ENCODE measurements at places on chromosomes 13 and 19.

DNA sequence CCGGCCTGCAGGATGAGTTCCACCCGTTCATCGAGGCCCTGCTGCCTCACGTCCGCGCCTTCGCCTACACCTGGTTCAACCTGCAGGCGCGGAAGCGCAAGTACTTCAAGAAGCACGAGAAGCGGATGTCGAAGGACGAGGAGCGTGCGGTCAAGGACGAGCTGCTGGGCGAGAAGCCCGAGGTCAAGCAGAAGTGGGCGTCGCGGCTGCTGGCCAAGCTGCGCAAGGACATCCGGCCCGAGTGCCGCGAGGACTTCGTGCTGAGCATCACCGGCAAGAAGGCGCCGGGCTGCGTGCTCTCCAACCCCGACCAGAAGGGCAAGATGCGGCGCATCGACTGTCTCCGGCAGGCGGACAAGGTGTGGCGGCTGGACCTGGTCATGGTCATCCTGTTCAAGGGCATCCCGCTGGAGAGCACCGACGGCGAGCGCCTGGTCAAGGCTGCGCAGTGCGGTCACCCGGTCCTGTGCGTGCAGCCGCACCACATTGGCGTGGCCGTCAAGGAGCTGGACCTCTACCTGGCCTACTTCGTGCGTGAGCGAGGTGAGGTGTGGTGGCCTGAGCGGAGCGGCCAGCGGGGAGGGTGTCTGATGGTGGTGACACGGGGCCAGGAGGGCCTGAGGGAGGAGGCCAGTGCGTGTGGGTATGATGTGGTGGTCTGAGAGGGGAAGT, 15.5 kb downstream of the NFIC start:
- DNase-seq, result no peak

DNA sequence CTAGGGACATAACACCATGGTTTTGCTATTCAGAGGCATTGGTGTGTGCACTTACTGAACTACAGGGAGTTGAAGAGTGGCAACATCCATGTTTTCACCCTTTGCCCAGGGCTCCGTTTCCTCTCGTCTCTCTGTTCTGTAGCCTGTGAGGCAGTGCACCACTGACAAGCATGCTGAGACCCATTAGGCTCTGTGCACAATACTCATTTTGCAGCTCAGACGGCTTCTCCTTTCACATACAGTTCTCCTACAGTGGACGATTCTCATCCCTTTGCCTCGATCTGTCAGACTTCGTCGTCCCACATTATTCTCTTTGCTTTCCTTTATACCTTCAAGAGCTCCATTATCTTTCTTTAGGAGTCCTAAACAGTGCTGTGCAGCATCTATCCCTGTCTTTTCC, 403.7 kb downstream of the MYO16 start:
- no peak for DNase-seq

DNA sequence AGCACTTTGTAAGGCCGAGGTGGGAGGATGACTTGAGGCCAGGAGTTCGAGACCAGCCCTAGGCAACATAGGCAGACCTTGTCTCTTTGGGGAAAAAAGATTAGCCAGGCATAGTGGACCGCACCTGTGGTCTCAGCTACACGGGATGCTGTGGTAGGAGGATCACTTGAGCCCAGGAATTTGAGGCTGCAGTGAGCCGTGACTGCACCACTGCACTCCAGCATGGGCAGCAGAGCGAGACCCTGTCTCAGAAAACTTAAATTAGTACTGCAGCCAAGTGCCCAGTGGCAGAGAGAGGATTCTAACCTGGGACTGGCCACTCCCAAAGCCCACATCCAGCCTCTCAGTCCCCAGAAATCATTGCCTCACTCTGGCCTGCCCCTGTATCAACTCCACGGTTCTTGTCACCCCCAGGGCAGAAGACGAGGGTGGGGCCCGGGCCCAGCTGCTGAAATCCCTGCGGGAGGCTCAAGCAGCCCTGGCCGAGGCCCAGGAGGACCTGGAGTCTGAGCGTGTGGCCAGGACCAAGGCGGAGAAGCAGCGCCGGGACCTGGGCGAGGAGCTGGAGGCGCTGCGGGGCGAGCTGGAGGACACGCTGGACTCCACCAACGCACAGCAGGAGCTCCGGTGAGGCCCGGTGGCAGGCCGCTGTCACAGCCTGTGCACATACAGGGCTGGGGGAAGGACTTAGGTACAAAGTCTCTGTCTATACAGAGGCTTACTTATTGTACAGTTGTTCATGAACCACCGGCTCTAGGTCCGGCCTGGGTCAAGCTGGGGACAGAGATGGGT, 53.4 kb downstream of the KCNC3 start:
- DNase-seq, result no peak

DNA sequence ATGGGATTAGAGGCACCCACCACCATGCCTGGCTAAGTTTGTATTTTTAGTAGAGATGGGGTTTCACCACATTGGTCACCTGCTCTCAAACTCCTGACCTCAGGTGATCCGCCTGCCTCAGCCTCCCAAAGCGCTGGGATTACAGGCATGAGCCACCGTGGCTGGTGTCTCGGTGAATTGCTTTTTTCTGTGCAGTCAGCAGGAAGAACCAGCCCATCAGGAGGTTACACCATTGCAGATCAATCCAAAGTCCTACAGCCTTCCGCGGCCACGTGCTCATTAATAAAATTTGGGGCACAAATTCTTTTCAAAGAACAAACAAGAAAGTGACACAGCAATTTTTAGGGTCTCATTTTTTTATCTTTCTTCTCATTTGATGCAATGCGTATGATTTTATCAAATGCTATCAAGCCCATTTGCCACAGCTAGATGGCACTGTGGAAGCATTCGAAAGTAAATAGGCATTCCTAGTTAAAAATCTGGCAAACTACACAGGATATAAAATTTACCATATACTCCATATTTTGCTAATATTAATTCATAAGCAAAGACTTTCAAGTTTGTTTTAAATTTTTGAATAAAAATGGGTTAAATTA, 54.4 kb upstream of the ZNF835 start:
- no peak for DNase-seq

- DNase-seq, result no peak
Measured at GRCh38 chr13:47539317-47539716, 461.8 kb downstream of the SUCLA2 start.

DNA sequence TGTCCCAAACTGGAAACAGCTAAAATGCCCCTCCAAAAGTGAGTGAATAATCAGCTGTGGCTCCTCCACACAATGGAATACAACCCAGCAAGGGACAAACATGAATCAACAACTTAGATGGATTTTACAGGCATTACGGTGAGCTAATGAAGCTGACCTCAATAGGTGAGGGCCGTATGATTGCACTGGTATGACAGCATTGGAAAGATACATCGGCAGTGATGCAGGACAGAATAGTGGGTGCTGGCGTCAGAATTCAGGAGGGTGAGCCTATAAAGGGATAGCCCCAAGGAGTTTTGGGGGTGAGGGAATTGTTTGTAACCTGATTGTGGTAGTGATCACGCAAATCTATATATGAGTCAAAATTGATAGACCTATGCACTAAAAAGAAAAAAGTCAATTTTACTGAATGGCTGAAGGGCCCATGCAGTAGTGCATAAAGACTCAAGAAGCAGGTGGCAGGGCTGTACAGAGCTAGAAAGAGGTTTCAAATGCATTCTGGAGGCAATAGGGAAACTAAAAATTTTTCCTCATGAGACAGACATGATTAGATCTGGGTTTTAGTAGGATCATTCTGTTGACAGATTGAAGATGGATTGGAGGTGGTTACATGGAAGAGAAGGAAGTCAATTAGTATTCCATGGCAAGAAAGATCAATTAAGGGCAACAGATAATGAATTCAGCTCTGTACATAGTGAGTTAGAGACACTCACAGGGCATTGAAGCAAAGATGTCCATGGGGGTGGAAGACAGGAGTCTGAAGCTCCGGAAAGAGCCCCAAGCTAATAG, 90.8 kb downstream of the IRS2 start:
- no peak for DNase-seq

DNA sequence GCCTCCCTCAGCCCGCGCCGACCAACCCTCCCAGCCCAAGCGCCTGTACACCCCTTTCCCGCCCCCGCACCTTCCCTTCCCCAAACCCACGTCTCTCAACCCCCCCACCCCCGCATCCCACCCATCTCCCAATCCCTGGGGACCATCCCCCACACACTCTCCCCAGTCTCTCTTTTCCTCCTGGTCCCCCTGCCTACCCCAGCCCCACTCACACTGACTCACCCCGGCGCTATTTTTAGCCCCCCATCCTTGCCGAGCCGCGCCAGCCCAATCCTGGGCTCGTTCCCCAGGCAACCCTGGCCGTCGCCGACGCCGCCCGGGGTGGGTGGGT, 11.7 kb downstream of the CIC start:
- no peak for DNase-seq

DNA sequence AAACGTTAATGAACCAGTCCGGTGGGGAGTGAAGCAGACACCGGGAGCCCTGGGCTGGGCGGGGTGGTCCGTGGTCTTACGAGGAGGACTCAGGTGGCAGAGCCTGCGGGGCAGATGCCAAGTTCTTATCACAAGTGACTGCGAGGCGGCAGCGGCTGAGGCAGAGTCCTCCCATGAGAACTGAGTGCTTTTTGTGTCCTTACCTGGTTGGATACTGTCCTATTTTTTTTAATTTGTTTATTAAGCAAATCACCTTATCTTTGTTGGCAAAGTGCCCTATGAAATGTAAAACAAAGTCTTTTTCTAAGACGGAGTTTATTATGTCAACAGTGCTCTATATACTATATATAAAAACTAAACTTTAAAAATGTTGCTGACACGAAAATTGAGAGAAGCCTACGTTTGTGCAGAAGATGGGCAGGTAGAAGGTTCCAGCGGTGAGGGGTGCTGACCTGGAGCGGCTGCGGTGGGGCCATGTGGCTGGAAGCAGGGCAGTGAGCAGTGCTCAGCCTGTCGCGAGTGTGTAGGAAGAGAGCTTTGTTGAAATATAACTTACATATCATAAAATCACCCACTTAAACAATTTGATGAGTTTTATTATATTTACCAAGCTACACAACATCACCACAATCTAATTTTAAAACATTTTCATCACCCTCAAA, 82.2 kb downstream of the ATP11A start:
- DNase-seq, result no peak

DNA sequence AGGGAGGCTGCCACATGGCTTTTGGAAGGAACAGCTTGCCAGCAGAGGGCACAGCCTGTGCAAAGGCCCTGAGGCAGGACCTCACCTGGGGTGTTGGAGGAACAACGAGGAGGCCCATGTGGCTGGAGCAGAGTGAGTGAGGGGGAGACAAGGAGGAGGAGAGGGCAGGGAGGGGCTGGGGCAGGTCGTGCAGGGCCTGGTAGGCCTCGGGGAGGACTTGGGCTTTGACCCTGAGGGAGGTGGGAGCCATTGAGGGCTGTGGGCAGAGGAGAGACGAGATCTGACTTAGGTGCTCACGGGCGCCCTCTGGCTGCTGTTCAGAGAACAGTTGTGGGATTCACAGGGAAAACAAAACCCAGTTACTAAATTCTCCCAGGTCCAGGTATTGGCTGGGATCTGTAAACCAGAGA, 25.2 kb downstream of the ZNRF4 start:
- DNase-seq, result peak; percentile 13

- DNase-seq, result no peak
Measured at GRCh38 chr13:106835477-106835876, 267.5 kb upstream of the ARGLU1 start.

DNA sequence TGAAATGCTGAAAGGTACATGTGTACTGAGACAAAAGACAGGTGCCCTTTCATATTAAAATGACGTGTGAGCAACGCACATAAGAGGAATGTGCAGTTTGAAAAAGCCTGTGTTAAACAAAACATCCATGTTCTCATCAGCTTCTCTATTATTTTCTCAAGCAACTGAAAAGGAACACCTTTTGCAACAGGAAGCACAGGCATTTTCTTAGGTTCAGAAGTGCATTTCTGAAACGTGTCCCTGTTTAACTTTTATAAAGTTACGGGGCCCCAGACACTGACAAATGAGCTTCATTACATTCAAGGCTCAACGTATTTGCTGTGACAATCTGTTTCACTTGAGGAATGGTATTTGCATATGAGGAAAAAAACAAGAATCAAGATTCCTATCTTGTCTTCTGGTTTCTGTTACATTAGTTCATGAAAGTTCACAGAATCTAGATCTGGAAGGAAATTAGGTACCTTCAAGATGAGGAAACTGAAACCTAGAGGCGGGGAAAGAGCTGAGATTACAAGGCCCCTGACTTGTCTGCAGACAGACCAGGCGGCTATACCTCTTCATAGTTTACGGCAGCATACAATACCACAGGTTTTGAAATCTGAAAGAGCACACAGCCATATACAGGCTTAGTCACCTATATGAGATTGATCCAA, 431.7 kb downstream of the KLF12 start:
- no peak for DNase-seq

GRCh38 chr13:91115776-91116175, 231.7 kb upstream of the MIR17HG start:
- DNase-seq, result no peak

DNA sequence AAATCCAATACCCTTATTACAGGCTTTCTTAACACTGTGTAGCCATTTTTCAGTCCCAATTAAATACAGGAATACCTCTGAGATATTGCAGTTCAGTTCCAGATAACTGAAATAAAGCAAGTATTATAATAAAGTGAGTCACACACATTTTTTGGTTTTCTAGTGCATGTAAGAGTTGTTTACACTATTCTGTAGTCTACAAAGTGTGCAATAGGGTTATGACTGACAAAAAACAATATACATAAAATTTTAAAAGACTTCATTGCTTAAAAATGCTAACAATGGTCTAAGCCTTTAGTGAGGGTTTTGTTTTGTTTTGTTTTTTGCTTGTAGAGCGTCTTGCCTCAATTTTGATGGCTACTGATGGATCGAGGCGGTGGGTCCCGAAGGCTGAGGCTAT, 434.4 kb upstream of the NBEA start:
- no peak for DNase-seq

GRCh38 chr13:65217471-65217995, 2012.6 kb downstream of the PCDH9 start:
- DNase-seq, result no peak

GRCh38 chr19:5030136-5030820, 61.4 kb downstream of the KDM4B start:
- no peak for DNase-seq

GRCh38 chr13:97853550-97853949, 99.9 kb upstream of the IPO5 start:
- no peak for DNase-seq

DNA sequence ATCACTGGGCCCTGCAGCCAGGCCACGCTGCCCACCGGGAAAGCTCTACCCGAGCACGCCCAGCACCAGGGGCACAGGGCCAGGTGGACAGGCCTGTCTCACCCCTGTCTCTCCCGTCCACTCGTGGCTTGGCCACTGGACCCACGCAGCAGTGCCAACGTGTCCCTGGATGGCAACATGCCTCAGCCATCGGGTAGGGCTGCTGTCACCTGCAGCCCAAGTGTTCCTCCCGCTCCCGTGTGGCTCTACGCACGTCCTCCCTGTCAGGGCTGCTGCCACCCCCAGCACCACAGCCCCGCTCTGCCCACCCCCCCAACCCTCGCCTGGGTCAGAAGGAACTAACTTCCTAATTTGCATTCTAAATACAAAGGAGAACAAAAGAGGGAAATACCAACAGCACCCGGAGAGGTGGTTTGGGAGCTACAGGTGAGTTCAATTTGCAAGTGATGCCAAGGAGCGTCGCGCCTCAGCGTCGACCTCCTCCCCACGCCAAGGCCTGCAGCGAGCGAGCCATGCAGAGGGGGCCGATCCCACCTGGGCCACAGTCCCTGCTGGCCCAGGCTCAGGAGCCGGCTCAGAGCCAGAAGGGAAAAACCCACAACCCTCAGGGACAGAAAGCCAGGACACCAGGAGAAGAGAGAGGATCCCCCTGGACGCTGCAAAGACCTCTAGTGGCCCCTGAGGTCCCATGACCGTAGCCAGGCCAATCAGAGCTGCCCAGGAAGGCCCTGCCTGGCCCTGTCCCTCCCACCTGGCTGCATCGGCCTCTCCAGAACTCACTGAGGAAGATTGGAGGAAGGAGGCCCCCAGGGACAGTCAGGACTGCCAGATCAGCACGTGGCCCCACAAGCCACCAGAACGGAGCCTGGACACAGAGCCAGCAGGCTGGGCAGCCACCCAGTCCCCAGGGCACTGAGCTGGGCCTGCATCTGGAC, 128.4 kb upstream of the SPACA7 start:
- DNase-seq, result no peak

Measured in stimulated activated CD8-positive, alpha-beta memory T cell treated with anti-CD3 and anti-CD28 coated beads, Interleukin-4, amount 100 ng/mL, for 24 hours (primary cell).